ENCODE measurements at places on chromosomes 6 and 20.

DNA sequence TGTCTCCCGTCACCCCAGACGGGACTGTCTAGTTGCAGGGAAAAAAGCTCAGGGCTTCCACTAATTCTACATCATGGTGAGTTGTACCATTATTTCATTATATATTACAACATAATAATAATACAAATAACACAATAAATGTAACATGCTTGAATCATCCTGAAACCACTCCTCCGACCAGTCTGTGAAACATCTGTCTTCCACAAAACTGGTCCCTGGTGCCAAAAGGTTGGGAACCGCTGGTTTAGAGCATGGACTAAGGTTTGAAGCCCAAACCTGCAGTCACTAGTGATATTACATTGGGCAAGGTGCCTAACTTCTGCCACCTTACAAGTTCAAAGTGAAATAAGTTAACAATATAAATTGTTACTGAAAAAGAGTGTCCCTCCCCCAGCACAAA is 175.7 kb downstream of the PDE10A start:
- ATAC-seq, result no peak

DNA sequence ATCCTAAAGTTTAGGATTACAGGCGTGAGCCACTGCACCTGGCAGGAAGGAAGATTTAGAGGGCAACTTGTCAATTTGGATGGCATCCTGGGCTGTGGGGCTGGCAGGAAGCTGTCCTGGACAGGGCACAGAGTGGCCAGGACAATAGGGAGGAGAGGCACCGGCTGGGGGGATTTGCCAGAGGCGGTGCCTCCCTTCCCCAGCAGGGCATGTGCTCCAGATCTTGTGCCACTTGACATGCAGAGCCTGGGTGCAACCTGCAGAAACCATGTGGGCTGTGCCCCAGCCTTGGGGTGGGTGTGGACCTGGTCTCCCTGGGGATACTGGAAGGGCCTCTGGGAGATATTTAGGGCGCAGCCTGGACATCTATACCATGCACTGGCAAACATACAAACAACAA is 58.6 kb upstream of the EEF1A1 start:
- ATAC-seq, result peak; percentile 49

GRCh38 chr6:13428583-13429405 is 58.6 kb downstream of the GFOD1 start:
- no peak for ATAC-seq

- ATAC-seq, result no peak
These were observed 35.2 kb downstream of the RAB22A start for GRCh38 chr20:58344741-58345140.

GRCh38 chr6:85237478-85237877 is 212.4 kb upstream of the NT5E start:
- ATAC-seq, result no peak

- ATAC-seq, result no peak
These were observed 142.3 kb downstream of the TBXT start for GRCh38 chr6:166025149-166025898.

GRCh38 chr20:53768329-53768728 is 174.7 kb upstream of the ZNF217 start:
- ATAC-seq, result no peak

- no peak for ATAC-seq
These were observed 7.6 kb upstream of the SYNDIG1 start for GRCh38 chr20:24461848-24462247.

- no peak for ATAC-seq
These were observed 4.6 kb downstream of the PPP1R3G start for GRCh38 chr6:5089481-5090438.

- ATAC-seq, result no peak
These were observed 83.6 kb downstream of the THBS2 start for GRCh38 chr6:169169941-169170582.

- ATAC-seq, result no peak
These were observed 6.7 kb upstream of the DNAAF9 start for GRCh38 chr20:3414122-3414521.

GRCh38 chr6:36967757-36968156 is 13.2 kb downstream of the PI16 start:
- ATAC-seq, result no peak

GRCh38 chr20:47220161-47220582 is 136.3 kb downstream of the ZMYND8 start:
- peak; percentile 73 for ATAC-seq

- ATAC-seq, result peak; percentile 54
These were observed 180.0 kb downstream of the TBXT start for GRCh38 chr6:165987483-165988301.

DNA sequence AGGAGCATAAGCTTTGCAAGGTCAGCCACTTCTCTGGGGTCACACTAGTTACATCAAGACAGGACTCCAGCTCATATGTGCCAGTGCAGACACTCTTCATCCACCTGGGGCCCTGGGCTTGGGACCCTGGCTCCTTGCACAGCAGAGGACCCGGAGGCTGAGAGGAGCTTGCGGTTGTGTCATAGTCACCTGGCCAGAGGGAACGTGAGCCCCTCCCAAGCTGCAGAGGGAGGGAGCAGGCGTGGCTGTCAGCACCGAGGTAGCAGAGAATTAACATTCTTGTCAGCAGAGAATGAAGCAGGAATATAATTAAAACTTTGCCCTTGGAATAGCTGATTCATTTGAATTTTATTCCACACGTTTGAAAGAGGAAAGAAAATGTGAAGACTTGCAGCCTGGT is 36.8 kb downstream of the BCAS4 start:
- no peak for ATAC-seq

DNA sequence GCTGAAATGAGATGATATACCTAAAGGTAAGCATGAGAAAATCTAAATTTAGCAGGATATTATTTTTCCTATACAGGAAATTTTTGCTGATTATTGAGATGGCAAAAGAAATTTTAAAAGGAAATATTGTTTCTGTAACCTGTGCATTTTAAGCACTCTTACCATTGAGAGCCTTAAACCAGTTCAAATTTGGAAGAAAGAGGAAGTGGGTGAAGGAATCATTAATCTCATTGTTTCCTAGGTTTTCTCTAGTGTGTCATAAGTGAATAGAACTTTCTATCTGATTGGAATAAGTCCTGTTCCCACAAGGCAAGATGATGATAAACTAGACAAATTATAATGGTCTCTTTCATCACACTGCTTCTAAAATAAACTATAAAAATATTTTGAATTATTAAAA is 22.4 kb upstream of the FKBP1C start:
- no peak for ATAC-seq

GRCh38 chr20:51772236-51772635 is 4.0 kb upstream of the ATP9A start:
- ATAC-seq, result no peak

DNA sequence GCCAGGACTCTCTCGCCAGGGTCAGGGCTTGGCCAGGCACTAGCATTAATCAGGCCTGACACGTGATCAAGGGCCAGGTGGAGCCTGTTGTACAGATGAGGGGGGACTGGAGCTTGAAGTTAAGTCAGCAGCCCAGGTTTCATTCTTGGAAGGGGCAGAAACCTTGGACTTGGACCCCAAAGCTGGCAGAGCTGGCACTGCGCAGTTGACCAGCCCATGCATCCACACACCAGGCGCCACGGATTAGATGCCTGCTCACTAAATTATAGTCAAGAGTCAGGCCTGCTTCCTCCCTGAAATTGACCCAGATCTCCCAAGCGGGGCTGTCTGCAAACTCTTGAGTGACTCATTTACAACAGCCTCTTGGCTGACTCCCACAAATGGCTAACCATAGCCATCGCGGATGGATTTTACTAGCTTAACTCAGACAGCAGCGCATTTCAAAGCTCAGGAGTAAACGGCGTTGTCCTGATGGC is 4.1 kb upstream of the TAF4 start:
- no peak for ATAC-seq

DNA sequence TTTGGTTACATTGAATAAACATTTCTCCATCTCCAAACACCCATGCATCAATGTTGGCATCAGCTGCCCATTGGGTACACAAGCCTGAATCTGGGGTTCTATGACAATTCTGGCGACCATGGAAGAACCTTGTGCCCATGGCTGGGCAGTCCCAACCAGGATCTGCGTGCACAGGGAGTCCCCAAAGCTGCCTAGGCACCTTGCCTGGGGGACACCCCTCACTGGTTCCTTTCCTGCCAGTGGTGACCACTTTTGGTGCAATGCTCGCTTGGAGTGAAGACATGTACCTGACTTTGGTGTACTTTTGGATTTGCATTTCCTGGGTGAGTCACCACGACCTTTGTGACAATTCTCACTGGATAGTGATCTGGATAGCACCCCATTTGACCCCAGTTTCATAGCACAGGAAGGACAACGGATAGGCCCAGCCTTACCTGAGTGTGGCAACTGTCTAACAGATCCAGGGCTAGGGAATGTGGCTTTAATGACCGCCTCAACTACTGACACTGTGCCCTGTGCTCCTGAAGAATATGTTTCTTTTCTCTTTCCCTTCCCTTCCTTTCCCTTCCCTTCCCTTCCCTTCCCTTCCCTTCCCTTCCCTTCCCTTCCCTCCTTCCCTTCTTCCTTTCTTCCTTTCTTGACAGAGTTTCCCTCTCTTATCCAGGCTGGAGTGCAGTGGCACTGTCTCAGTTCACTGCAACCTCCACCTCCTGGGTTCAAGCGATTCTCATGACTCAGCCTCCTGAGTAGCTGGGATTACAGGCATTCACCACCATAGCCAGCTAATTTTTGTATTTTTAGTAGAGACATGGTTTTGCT is 7.1 kb downstream of the SPINT3 start:
- ATAC-seq, result no peak

- ATAC-seq, result peak; percentile 43
These were observed 59.5 kb downstream of the TRIM38 start for GRCh38 chr6:26022132-26022472.

DNA sequence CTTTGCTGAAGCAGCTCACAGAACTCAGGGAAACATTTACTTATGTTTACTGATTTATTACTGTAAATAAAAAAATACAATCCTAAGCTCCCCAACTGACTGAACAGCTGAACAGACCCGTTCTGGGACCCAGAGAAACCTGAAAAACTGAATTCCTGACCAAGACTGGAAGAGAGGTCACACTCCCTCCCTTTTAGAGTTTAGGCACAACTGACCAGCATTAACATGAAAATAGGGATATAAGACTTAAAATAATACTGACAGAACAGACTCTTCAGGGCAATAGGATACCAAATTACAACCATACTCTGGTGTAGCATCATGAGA is 11.7 kb upstream of the RPS10 start:
- no peak for ATAC-seq

GRCh38 chr20:59015812-59016711 is 3.2 kb upstream of the TUBB1 start:
- no peak for ATAC-seq
